Right ventricle myocardium superior (tissue), 1 donor: ENCODE measurements at places on chromosomes 16 and 17.
A peak's percentile ranks its signal among the peaks of the same experiment; 100 is the strongest.

DNA sequence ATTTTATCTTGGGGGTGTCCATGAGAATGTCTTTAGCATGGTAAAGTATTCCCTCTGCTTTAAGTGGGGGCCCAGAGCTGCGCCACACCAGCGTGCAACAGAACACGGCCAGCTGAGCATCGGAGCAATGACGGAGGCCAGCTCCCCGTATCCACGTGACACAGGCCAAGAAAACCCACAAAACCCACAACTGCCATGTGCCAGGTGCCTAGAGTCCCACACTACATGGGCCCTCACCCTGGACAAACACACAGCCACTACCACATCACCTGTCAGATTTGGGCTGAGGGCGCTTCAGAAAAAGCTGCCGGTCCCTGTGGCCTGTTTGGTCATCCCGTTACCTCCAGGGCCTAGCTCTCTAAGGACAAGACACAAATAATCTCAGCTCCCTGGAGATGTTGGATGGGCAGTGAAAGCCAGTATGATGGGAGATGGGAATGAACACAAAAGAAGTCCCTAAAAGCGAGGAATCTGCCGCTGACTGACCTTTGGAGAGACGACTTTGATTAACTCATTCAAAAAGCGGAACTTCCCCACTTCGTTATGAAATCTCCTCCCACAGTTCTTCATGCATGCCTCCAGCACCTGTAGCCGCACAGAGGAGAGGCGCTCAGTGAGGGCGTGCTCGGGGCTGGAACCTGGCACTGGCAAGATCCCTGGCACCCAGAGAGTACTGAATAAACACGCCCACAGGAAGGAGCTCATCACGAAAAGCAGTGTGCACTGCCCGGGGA lies 17.1 kb downstream of the GGA3 start:
- no peak for DNase-seq

DNA sequence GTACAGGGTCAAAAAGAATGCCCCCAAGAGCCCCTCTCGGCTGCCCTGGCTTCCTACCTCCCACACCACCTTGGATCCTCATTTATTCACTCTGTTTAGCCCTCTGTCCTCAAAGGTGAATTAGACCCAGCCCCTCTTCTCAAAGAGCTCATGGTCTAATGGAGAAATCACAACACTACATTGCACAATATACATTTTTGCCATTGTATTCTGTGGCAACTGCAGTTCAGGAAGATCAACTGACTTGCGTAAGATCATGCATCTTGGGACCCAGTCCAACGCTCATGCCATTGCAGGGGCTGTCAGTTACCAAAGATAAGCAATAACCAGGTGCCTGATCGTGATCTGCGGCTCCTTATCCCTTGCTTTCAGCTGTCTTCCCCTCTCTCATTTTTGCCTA lies 1.4 kb downstream of the KRT38 start:
- no peak for DNase-seq

GRCh38 chr17:3968015-3968414 lies 3.8 kb upstream of the ATP2A3 start:
- DNase-seq = no peak

DNA sequence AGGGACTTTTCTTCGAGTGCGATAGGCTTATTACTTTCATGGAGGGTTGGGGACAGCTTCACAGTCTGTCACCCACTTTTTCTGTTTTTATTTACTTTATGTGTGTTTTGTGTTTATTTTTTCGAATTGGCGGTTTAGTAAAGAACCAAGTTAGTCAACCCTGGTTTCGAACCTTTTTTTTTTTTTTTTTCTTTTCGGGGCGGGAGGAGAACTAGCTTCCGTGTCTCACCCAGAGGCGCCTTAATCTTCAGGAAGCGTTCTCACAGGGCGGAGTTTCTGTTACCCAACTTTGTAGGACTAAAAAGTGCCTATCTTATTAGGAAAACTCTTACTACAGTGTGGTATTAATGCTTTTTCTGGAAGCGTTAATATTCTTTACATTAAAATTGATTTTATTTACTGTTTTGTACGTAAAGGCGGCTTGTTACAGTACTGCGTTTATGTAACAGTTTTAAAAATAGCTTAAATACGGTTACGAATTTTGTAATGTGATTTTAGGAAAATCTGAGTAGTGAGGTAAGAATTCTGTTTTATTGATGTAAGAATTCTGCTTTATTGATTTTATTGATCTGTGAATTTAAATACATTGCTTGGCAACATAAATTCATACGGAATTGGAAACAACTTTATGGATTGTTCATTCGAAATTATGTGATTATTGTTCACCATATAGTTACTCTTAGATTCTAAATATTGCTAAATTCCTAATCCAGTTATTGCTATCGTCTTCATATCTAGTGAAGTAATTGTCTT lies 885 bp downstream of the ZNF207 start:
- no peak for DNase-seq

- DNase-seq = no peak
Measured at GRCh38 chr16:4399001-4399730, 17.2 kb downstream of the CORO7 start.

GRCh38 chr16:55333684-55334083 lies 9.7 kb downstream of the IRX6 start:
- DNase-seq = no peak

- DNase-seq = peak; percentile 79
Measured at GRCh38 chr17:17713839-17714238, 32.6 kb downstream of the RAI1 start.

DNA sequence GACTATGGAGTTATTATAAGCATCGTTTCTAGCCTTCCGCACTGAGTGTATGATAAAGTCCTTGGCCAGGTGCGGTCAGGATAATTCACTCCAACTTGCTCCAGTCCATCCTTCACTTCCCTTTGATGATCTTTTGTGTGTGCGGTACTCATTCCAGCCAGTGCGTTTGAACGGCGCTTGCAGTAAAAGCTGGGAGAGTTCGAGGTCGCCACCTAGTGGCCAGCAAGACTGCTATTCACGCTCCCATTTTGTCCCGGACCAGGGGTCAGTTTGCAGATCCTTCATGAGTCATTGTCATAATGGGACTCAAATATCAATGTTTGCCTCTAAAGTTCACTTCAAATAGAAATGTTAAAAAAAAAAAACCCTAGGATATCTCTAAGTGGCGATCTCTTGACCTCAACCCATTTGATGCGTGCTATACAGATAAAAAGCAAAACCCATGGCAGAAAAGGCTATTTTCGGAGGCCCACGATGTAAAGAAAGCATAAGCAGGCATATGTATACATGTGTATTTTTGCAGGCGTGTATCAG lies 417.1 kb downstream of the TMEM114 start:
- DNase-seq = peak; percentile 54
